ENCODE measurements at places on chromosomes 5 and 9.
A peak's percentile ranks its signal among the peaks of the same experiment; 100 is the strongest.

GRCh38 chr5:160923936-160924710 is 72.1 kb upstream of the ATP10B start:
- no peak for DNase-seq

DNA sequence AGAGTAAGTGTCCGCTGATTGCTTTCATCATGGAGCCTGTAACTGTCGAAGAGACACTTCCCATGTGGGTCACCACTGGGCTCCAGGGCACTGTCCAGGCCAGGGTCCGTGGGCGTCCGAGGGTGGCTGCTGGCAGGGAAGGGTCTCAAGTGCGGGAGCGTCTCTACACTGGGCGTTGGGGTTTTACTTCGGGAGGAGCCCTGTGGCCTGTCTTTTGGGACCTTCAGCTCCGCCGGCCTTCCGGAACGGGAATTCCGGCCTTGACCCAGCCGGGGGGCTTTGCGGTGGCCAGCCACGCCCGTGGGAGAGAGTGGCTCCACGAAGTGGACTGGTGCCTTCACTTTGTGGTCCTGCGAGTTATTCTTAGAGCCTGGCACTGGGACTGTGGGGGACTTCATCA is 86.2 kb downstream of the CAMSAP1 start:
- DNase-seq, result no peak

DNA sequence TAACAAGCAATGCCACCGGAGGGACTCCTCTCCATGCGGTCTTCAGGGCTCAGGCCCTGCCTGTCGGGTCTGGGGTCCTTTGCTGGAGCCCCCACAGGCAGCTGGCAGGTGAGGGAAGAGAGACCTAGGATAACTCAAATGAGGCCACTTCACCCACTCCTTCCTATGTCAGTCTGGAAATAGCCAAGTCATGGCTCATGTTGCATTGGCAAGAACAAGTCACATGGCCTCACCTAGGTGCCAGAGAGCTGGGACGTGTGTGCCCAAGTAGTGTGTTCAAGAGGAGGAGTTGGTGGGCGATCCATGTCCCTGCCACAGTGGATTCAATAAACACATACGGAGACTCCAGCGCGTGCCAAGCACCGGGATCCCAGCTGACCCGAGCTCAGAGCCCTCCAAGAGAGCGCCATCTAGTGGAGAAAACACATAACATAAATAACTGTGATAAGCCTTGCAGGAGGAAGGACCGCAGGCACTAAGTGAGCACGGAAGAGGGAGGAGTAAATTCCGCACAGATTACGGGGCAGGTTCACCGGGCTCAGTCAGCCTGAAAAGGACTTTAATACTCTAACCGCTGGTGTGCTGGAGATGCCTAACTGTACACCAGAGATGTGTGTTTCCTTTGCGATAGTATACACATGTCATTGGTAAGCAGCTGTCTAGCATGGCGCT is 580.8 kb downstream of the CCDC171 start:
- DNase-seq, result peak; percentile 23

DNA sequence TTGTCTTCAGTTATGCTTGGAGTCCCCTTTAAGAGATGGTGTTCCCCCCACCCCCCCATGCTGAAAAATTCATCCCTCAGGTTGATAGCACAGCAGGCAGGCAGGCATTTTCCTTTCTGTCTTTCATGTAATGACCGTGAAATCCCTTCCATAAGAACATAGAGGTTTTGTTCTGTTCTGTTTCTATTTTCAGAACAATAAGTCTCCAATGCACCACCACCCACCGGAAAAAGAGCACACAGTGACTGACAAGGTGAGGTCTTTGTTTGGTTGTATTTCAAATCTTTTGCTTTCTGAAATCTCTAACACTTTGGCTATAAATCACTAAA is 52.4 kb downstream of the DMRT2 start:
- no peak for DNase-seq

DNA sequence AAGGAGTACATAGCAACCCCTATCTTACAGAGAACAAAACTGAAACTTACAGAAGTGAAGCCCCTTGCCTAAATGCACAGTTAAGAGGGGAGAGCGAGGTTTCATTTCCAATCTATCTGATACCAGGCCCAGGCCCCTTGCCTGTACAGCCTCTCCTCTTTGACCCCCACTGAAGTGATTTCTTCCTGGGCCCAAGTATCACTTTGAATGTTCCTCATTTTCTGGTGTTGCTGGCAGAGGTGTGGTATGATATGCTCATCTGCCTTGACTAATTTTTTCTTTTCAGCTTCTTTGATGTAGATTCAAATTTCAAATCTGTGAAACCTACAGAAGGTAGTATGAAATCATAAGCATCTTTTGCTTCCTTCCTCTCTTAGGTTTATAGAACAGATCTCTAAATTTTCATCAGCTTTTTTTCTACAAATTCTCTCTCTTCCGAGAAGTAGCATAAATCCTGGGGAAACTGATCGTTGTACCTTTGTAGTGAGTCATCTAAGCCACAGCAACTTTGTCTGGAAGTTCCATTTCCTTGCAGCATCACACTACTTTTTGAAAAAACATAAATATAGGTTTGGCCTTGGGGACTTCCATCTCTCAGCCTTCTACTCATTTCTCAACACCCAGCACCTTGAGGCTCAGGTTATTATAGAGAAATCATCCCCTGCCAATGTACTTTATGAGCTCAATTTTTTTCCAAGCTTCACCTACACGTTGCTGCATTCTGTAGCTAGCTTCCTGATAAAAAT is 402.4 kb upstream of the PTGER4 start:
- DNase-seq, result no peak

GRCh38 chr5:176889321-176890280 is 9.5 kb downstream of the HK3 start:
- no peak for DNase-seq

GRCh38 chr5:120016717-120017382 is 387.5 kb downstream of the FAM170A start:
- DNase-seq, result no peak

GRCh38 chr5:13997514-13997913 is 53.0 kb upstream of the DNAH5 start:
- no peak for DNase-seq

DNA sequence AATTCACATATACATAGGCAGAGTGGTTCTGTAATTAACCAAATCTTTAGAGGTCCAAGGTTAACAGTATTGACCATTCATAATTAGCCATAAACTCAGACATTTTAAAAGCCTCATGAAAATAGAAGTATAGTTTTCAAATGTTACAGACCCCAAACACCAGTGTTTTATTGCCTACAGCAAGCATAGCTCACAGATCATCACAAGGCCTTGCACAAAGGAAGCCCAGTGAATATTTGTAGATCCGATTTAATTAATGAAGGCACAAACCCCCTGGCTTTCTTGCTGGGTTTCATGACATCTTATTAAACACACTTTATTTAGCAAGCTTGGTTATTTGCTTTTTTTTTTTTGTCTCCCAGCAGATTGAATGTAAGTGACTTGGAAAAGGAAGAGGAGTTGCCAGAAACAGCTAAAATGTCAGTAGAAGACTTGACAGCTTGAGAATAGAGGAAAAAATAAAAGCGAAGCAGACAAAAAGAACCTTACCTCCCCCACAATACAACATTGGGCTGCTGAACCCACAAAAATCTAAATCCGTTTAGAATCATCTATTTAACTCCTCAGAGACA is 283.9 kb upstream of the TNC start:
- DNase-seq, result no peak

GRCh38 chr5:94239266-94239665 is 379.1 kb downstream of the KIAA0825 start:
- no peak for DNase-seq

GRCh38 chr9:71743217-71743705 is 25.1 kb downstream of the CEMIP2 start:
- no peak for DNase-seq

DNA sequence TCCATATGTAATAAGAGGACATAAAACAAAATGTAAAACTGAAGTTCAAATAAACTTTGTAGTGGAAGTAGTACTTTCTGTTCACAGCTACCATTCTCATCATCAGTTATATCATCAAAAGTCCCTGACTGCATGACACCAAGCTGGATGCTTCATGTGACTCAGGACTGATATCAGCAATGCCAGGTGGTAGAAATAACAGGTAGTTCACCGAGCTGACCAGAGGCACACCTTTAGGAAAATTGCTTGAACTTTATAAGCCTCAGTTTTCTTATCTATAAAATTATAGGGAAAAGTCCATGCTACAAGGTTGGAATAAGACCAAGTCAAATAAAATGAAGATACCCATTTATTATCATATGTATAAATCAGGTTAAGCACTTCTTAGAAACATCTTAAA is 124.9 kb upstream of the PTGER4 start:
- DNase-seq, result no peak

- peak; percentile 75 for DNase-seq
These were observed 47.6 kb upstream of the ZFAND5 start for GRCh38 chr9:72412483-72413040.

DNA sequence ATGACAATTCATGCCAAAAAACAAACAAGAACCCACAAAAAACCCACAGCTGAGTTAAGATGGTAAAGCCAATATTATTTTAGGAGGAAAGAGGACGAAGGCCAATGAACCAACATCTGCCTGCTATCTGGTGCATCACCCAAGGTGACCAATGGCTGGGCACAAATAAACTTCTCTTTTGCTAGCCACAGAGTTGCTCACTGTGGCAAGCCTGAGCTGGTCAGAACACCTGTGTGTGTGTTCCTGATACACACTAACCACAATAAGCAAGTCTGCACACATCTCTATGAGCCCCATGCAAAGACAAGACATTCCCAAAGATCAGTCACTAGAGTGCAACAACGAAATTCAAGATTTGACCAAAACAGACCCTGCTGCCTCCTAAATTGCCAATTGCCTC is 63.1 kb downstream of the RNF38 start:
- no peak for DNase-seq

GRCh38 chr9:128150594-128151308 is 1.5 kb downstream of the LCN2 start:
- no peak for DNase-seq

DNA sequence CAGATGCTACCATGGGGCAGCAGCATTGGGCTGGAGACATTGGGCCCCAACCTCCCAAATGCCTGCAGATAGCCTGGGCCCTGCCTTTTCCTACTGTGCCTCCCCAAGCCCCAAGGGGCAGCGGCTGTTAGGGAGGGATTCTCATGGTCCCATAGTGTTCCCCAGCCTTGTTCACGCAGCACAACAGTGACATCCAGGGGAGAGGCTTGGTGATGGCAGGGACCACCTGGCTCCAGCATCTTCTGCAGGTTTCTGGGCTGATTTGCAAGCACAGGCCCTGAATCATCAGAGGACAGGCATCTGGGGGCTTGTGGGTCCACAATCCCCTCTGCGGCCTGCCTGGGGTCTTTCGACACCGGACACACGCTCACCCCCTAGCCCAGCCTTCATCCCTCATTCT is 354.6 kb downstream of the SLIT3 start:
- DNase-seq, result no peak

DNA sequence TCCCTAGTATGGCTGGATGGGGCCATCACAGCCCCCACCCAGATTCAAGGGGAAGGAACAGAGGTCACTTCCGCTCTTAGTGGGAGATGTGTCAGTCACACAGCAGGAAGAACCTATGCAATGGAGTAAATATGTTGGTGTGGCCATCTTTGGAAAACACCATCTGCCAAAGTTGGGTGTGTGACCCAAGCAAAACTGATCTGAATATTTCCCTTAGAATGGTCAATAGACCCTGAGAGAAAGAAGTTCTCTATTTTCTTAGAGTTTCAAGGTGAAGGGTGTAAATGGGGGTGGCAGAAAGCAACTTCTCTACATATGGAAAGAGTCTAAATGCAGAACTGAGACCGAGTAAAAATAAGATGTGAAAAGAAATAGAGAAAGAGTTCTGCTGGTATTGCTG is 212.7 kb downstream of the ESM1 start:
- peak; percentile 51 for DNase-seq

Data from CD14-positive monocyte (primary cell).